Ecto neural progenitor cell (in vitro differentiated cells): ENCODE measurements at places on chromosomes 6 and 20.

GRCh38 chr6:154502553-154502952 lies 7.9 kb downstream of the CNKSR3 start:
- no peak for DNase-seq

- DNase-seq: no peak
Measured at GRCh38 chr6:135759831-135760230, 91.7 kb upstream of the PDE7B start.

GRCh38 chr6:39417440-39417839 lies 94.9 kb upstream of the KCNK16 start:
- DNase-seq: no peak

DNA sequence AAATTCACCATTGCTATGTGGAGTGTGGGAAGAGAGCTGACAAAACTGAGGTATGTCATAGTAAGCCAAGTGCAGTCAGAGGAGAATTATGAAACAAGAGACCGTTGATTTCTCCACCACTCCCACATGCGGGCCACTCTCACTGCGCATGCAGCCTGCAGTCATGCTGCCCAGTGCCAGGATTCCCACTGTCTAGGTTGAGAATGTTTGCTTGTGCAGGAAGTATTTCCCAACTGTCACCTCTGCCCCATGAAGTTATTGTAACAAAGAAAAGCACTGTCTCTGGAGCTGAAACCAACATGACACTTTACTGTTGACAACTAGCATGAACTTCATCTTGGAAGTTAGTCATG lies 18.7 kb upstream of the SFT2D1 start:
- no peak for DNase-seq

DNA sequence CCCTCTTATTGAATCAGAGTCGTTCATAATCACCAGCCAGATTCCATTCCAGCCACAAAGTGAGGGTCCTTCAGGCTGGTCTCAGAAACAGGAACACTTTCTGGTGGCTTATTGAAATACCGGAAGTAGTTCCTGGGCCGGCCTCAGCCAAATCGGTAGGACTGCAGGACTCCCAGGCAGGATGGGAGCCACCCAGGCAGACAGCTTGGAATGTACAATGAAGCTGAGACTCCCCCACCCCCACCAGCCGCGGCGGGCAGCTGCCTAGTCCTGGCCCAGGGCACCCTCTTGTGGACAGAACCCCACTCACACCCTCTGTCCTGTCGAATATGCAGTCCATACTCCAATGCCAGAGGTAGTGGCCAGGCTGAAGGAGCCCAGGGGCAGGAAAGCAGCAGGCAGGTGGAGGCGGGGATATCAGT lies 43.8 kb downstream of the MDFI start:
- peak; percentile 95 for DNase-seq

DNA sequence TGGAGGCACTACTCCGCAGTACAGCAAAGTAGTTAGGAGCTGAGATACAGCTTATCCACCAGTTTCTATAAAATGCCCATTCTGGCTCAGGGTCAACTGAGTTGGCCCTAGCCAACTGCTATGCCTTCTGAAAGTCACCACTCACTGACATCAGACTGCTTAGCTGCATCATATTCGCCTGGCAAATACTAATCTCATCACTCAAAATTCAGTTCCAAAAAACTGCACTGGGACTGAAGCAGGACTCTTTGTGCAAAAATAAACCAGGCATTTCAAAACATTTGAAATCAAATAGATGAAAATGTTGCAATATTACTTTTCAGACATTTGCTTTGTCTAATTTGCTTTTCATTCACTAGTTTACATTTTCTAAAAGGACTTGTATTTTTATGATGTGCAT lies 230.0 kb downstream of the ALDH8A1 start:
- DNase-seq: no peak

- no peak for DNase-seq
Measured at GRCh38 chr6:23137611-23138010, 568.2 kb downstream of the HDGFL1 start.

GRCh38 chr20:1130058-1130694 lies 11.8 kb downstream of the PSMF1 start:
- DNase-seq: no peak

- no peak for DNase-seq
Measured at GRCh38 chr6:155246825-155247224, 17.0 kb upstream of the CLDN20 start.

- no peak for DNase-seq
Measured at GRCh38 chr6:13517116-13517515, 29.7 kb upstream of the GFOD1 start.

DNA sequence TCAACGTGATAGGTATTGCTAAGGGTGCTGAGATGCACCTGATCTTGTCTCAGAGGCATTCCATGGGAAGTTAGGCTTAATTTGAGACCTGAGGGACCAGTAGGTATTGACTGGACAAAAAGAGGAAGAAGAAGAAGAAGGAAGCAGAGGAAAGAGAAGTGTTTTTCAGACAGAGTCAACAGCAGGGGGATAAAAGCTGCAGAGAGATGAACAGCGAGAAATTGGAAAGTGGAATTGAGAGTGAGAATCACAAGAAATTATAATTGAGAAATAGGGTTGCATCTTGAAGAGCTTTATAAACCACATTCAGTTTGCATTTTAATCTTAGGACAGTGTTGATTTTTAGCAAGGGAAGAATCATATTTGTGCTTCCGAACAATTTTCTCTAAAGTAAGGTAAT lies 254.0 kb downstream of the CD83 start:
- no peak for DNase-seq

GRCh38 chr6:45959534-45960145 lies 56.0 kb downstream of the CLIC5 start:
- DNase-seq: no peak

DNA sequence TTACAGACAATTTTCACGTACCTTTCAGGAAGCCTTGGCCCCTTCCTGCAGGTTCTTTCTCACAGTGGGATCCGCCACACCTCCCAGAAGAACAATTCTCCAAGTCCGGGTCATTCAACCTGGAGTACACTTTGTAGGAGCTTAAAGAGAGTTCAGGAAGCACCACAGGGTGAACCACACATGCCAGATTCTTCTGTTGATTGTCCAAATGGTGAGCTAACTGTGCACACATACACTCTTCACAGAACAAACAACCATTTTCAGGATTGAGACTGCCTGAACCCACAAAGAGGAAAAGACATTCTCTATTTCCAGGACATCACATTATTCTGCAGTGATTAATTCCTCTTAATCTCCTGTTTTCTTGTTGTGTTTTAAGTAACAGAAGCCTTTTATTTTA lies 51.0 kb downstream of the SCGN start:
- no peak for DNase-seq

- no peak for DNase-seq
Measured at GRCh38 chr6:116797585-116797984, 31.3 kb downstream of the GPRC6A start.

- no peak for DNase-seq
Measured at GRCh38 chr6:147691446-147691845, 183.0 kb downstream of the SAMD5 start.

- DNase-seq: no peak
Measured at GRCh38 chr20:21182832-21183563, 57.1 kb downstream of the KIZ start.

DNA sequence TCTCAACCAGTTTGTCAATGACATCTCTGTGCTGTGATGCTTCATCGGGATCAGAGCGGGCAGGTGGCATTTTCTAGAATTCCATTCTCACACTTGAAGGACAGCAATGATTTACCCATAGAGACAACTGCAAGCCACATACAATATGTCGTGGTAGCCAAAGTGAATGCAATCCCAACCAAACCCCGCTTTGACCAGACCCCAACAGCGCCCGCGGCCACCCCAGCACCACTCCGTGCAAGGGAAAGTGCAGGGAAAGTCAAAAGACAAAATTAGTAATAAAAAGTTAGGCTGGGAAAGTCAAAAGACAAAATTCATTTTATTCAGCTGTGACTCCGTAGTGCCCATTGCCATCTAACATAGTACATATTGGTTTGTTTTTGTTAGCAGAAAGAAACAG lies 88.8 kb upstream of the EYA2 start:
- DNase-seq: no peak

DNA sequence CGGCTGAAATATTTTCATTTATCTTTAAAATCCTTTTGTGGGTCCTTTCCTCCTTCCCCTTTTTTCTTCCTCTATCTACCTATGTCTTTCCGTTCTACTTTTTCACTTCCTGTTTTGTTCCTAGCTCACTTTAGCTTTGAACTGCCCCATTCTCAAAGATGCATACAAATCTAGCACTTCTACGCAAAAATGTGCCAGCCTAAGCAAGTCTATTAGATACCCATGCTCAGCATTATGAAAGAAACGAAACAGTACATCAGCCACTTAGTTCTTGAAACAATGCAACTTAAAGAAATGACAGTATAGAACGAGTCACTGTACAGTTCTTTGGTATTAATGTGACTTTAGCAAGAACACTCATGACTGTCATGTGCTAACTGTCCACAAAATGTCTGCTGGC lies 47.3 kb upstream of the MARCKS start:
- DNase-seq: no peak

- DNase-seq: no peak
Measured at GRCh38 chr6:158437571-158437970, 122.3 kb upstream of the TMEM181 start.

- no peak for DNase-seq
Measured at GRCh38 chr6:14819001-14819400, 426.9 kb upstream of the JARID2 start.

DNA sequence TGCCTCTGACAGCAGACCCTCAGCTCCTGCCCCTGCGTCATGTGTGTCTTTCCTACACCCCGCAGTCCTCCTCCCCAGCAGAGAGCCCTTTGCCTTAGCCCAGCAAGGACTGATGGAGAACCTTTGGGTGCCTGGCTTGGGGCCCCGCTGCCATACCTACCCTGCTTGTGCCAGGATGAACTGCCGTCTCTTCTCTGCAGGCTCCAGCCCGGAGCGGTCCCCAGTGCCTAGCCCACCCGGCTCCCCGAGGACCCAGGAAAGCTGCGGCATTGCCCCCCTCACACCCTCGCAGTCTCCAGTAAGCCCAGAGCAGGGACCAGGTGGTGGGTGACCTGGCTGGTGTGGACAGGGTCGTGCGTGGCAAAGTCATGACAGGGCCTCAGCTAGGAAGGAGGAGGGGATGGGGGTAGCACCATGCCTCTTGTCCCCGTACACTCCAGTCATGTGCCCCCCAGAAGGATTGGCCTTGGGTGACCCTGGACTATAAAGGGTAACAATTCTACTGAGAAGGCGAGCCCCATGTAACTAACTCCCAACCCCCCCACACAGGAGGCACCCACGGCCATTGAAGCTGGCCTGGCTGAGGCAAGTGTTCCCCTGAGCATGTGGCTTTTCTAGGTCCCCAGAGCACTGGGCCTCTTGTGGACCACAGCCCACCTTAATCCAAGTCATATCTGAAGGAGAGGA lies 8.3 kb downstream of the HSPA12B start:
- no peak for DNase-seq

- DNase-seq: peak; percentile 74
Measured at GRCh38 chr6:43509142-43509983, 783 bp downstream of the LRRC73 start.

GRCh38 chr6:41332241-41332640 lies 3.2 kb upstream of the NCR2 start:
- DNase-seq: no peak

DNA sequence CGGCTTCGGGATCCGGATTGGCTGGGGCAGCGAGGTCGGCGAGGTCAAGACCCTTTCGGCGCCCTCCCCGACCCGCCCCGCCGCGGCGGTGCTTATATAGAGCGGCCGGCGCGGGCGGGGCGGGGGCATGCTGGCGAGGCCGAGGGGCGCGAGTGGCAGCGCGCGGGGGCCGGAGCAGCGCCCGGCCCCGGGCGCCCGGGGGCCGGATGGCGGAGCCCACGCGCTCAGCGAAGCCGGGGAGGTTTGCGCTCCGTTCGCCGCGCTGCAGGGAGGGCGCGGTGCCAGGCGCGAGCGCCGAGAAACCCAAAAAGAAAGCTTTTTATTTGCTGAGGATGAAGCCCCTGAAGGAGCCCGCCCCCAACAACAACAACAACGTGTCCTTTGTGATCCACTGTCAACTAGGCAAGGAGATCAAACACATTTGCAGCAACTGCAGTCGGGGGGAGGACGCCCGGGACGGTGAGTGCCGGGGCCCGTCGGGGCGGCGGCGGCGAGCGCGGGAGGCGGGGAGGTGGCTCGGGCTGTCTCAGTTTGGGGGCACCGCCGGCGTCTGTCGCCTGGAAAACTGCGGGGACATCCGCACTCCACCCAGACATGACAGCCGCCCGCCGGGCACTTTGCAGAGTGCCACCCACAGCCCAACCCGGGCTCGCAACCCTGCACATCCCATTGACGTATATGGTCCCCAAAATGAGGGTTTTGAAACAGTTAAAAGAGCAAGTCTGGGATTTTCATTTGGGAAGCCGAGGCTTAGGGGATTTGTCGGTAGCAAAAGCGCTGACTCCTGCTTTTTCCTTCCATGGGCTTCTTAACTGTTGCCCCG lies 297.3 kb downstream of the PHACTR1 start:
- DNase-seq: peak; percentile 58

GRCh38 chr6:11750682-11751081 lies 27.9 kb downstream of the ADTRP start:
- no peak for DNase-seq

GRCh38 chr20:1333462-1334369 lies 4.8 kb upstream of the SDCBP2 start:
- peak; percentile 19 for DNase-seq

GRCh38 chr6:83711958-83712357 lies 3.1 kb upstream of the SNAP91 start:
- DNase-seq: no peak

GRCh38 chr6:128275030-128275429 lies 245.4 kb downstream of the PTPRK start:
- no peak for DNase-seq

GRCh38 chr6:34858681-34859080 lies 29.2 kb downstream of the TAF11 start:
- no peak for DNase-seq

- no peak for DNase-seq
Measured at GRCh38 chr6:73521351-73521985, 636 bp upstream of the EEF1A1 start.

GRCh38 chr6:93644611-93645010 lies 225.3 kb upstream of the EPHA7 start:
- DNase-seq: no peak

DNA sequence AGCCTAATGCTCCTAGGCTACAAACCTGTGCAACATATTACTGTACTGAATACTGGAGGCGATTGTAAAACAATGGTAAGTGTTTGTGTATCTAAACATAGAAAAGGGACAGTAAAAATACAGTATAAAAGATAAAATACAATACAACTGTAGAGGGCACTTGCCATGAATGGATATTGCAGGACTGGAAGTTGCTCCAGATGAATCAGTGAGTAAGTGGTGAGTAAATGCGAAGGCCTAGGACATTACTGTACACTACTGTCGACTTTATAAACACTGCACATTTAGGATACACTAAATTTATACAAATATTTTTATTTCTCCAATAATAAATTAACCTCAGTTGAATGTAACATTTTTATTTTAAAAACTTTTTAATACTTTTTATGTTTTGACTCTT lies 485.0 kb downstream of the MMUT start:
- DNase-seq: no peak
